ENCODE measurements at places on chromosomes 12 and 14.

GRCh38 chr14:89215114-89215513 lies 201.9 kb downstream of the FOXN3 start:
- no peak for DNase-seq

DNA sequence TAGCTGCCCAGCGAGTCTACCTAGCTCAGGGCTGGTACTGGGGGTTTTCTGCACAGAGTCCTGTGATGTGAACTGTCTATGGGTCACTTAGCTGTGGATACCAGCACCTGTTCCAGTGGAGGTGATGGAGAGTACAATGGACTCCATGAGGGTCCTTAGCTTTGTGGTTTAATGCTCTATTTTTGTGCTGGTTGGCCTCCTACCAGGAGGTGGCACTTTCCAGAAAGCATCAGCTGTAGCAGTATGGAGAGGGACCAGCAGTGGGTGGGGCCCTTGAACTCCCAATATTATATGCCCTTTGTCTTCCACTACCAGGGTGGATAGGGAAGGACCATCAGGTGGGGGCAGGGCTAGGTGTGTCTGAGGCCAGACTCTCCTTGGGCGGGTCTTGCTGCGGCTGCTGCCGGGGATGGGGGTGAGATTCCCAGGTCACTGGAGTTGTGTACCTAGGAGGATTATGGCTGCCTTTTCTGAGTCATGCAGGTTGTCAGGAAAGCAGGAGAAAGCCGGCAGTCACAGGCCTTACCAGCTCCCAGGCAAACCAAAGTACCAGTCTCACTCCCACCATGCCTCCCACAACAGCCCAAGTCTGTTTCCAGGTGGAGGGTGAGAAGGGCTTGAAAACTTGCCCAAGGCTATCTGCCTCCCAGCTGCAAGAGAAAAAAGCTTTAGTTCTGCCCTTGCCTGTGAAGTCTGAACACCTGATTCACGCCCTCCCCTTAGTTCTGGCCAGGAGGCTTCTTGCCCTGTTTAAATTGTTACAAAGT lies 163.0 kb upstream of the NUDT4 start:
- no peak for DNase-seq

- peak; percentile 52 for DNase-seq
These were observed 37.0 kb upstream of the NT5DC3 start for GRCh38 chr12:103877934-103878510.

DNA sequence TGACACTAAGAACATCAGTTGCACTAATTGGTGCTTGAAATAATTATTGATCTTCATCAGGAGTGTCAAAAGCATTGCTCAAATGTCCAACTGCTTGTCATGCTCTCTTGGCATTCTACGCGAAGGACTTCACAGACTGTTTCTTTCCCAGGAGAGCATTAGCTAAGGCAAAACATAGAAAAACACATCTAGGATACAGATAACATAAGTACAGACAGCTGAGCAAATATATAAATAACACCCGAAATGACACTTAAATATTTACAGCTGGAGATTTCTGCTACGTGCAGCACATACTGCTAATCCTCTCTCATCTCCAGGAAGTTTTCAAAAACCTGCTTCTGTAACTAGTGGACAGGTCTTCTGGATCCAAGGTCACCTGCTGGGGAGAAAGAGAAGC lies 120.0 kb upstream of the PRMT8 start:
- peak; percentile 25 for DNase-seq

DNA sequence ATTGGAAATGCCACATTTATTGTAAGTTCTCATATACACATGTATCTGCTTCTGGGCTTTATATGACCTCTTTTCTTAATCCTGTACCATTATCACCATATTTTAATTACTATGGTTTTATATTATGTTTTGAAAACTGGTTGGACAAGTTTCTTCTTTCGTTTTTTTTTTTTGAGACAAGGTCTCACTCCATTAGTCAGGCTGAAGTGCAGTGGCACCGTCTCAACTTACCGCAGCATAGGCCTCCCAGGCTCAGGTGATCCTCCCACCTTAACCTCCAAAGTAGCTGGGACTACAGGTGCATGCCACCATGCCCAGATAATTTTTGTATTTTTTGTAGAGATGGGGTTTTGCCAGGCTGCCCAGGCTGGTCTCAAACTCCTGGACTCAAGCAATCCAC lies 44.6 kb downstream of the GALNT4 start:
- DNase-seq, result no peak

DNA sequence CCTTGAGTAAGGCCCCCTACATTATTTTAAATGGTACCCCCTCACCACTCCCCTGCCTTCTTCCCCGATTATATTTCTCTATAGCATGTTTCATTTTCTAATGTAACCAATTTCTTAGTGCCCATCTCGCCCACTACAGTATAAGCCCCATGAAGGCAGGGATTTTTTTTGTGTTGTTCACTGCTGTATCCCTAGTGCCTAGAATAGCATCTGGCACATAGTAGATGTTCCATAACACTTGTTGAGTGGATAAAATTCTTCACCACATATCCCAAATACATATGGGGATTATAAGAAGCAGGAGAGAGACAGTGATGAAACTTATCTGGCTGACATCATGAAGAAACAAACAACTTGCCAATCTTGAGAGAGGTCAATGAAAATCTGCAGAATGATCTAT lies 11.5 kb downstream of the FBXO21 start:
- DNase-seq, result no peak

- peak; percentile 5 for DNase-seq
These were observed 17.9 kb upstream of the MDM1 start for GRCh38 chr12:68349921-68350606.

DNA sequence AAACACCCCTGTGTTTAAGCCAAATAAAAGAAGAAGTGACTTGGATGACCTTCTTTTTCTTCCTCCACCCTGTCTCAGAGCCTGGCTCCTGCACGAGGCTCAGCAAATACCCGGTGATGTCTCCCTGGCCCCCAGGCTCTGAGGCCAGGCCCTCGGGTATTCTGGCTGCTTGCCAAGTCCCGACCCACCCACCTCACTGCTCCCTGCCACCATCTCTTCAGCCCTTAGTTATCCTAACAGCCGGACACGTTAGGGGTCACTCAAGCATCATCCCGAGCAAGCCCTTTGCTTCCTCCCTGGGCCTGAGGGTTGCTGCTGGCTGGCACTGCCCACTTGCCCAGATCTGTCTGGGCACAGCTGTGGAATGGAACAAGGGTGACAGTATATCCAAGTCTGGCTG lies 7.2 kb downstream of the RPS6KL1 start:
- no peak for DNase-seq

DNA sequence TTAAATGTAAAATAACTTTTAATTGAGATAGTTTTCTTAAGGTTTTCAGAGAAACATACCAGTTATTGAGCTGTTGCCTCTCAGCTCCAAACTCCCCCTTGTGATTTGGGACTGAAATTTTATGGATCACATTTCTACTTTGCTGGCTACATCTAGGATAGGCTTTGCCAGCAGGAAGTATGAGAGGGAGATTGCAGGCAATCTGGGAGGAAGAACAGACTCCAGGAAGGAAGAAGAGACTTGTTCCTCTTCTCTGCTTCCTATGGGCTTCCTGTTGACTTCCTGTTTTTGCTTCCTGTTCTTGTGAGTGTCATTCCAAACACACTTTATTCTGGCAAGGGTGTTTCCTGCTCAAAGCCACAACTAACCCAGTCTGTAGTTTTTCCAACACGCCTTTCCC lies 312.9 kb downstream of the ITPR2 start:
- DNase-seq, result no peak

DNA sequence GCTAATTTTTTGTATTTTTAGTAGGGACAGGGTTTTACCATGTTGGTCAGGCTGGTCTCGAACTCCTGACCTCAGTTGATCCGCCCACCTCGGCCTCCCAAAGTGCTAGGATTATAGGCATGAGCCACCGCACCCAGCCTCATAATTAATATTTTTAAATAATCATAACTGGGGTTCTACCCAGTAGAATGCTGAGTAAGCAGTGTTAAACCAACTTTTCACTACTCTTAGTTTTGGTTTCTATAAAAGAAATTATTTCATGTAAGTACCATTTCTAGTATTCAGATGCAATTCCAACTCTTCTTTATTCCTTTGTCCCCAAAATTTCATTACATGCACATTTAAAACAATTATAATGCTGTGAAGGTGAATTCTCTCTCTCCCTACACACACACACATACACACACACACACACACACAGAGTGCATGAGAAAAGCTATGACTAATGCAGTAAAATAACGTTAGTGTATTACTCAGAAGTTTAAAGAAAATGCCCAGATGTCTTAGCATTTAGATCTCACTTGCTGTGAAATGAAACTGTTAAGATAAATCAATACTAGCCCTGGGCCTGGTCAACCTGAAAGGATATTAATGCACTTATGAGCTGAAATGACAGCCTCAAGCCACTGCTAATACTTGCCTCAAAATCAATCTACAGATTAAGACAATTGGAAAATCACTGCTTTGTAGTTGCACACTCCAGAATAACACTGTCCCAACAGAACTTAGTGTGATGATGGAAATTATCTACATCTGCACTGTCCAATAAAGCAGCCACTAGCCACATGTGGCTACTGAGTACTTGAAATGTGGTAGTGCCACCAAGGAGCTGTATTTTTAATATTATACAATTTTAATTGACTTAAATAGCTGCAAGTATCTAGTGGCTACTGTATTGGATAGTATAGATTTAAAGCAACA lies 36.0 kb downstream of the PTPN21 start:
- no peak for DNase-seq

GRCh38 chr12:94202245-94203180 lies 54.1 kb downstream of the PLXNC1 start:
- DNase-seq, result no peak

GRCh38 chr14:64965356-64966000 lies 6.7 kb downstream of the RAB15 start:
- no peak for DNase-seq

DNA sequence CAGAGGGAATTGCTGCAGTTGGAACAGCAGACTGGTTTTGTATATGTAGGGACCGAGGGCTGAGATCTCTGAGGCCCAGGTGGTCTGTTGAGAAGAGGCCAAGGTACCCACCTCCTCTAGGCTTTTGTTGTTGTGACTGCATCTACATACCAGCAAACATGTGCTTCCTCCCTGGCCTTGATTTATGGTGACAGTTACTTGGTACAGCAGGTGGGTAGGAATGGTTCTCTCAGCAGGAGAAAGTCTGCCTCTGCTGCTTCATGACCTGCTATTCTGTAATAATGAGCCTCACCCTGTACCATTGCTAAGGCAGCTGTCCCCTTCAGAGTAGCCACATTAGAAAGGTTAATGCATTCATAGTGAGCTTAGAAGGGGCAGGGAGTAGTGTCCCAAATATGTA lies 196.7 kb upstream of the PELI2 start:
- peak; percentile 42 for DNase-seq

GRCh38 chr12:15899282-15899870 lies 11.8 kb upstream of the DERA start:
- no peak for DNase-seq

- no peak for DNase-seq
These were observed at the start of gene PZP for GRCh38 chr12:9208229-9208628. PZP (minus strand) TSS chr12:9208395; CDS start chr12:9208341, 54 bp downstream.

- no peak for DNase-seq
These were observed 172.5 kb downstream of the GXYLT1 start for GRCh38 chr12:41972196-41972595.

DNA sequence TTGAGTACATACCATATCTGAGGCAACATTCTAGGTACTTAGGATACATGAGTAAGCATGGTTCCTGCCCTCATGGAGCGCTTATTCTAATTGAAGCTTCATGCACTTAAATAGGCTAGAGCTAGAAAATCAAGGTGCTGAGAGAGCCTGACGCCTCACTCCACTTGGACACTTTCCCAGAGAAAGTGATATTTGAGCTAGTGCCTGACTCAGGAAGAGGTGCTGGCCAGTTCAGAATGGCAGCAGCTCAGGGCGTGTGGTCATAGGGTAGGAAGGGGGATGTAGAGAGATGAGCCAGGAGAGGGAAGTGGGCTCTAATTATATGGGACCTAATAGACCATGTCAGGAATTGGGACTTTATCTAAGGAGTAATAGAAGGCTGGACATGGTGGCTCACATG lies 33.3 kb downstream of the TULP3 start:
- no peak for DNase-seq

- DNase-seq, result peak; percentile 10
These were observed 745 bp downstream of the CAND1 start for GRCh38 chr12:67269633-67270573.

DNA sequence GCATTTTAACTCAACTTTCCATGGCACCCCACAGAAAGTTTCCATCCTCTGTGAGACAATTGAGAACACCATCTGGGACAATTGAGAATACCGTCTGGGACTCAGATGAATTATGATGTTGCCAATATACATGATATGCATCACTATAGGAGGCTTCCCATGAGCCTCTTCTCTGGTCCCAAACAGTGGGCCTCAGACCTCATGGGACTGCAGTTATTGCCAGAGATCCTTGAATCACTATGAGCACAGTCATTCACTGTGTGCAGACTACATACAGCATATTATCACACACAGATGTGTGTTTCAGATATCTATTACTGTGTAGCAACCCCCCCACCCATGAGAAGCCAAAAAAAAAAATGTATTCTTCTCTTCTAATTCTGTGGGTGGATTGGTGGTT lies 134.4 kb downstream of the GXYLT1 start:
- no peak for DNase-seq

DNA sequence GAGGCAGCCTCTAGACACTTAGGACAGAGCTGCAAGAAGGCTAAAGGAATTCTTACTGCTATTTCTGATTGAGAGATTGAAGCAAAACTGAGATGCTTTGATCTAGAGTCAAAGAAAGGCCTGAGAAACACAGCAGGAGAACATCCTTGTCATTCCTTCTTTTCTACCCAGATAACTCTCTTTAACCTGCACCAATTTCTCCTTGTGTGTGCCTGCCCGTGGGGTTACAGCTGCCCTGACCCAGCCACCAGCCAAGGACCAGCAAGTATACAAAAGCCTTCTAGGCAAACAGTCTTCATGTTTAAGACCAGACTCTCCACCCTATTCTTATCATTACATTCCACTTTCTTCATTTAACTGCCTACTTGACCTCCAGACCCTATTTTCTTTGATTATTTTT lies 81.7 kb upstream of the PRB2 start:
- DNase-seq, result no peak

GRCh38 chr12:93197067-93197593 lies 180.6 kb upstream of the NUDT4 start:
- no peak for DNase-seq

GRCh38 chr12:46887870-46888269 lies 62.1 kb upstream of the SLC38A4 start:
- no peak for DNase-seq

DNA sequence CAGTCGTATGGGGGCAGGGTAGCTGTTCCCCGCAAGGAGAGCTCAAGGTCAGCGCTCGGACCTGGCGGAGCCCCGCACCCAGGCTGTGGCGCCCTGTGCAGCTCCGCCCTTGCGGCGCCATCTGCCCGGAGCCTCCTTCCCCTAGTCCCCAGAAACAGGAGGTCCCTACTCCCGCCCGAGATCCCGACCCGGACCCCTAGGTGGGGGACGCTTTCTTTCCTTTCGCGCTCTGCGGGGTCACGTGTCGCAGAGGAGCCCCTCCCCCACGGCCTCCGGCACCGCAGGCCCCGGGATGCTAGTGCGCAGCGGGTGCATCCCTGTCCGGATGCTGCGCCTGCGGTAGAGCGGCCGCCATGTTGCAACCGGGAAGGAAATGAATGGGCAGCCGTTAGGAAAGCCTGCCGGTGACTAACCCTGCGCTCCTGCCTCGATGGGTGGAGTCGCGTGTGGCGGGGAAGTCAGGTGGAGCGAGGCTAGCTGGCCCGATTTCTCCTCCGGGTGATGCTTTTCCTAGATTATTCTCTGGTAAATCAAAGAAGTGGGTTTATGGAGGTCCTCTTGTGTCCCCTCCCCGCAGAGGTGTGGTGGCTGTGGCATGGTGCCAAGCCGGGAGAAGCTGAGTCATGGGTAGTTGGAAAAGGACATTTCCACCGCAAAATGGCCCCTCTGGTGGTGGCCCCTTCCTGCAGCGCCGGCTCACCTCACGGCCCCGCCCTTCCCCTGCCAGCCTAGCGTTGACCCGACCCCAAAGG lies 804 bp downstream of the GAPDH start:
- no peak for DNase-seq
